ENCODE measurements at places on chromosomes 2 and 18.

DNA sequence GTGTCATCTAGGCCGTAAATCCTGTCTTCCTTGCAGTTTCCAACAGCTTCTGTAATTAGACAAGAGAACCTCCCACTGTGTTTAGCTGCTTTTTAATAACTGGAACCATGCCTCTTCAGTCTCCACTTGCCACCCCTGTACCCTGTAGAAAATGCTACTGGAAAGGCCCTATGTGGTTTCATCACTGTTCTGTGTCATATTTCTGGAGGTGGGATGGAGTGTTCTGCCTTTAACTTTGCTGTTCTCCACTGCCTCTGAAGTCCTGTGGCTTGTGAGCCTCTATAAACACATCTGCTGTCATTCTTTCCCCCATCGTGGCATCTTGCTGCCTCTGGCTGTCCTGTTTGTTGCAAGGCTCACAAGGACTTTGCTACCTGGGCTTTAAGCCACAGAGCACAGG is 17.9 kb downstream of the MGAT5 start:
- DNase-seq: no peak

GRCh38 chr2:207828361-207829057 is 58.8 kb upstream of the FZD5 start:
- DNase-seq: no peak

- DNase-seq: no peak
Observed at GRCh38 chr2:172215172-172215935, 112.7 kb upstream of the DLX2 start.

DNA sequence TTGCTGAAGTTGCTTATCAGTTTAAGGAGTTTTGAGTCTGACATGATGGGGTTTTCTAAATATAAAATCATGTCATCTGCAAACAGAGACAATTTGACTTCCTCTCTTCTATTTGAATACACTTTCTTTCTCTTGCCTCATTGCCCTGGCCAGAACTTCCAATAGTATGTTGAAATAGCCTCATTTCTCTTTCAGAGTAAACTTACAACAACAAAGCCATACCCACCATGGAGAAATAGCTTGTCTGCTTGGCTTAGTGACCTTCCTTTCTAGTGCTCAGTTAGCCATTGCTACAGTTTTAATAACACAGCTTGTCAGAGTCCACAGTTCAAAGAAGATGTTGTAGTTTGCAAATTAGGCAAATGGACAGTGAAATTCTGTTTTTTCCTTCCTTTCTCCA is 228.0 kb downstream of the ETAA1 start:
- peak; percentile 12 for DNase-seq

DNA sequence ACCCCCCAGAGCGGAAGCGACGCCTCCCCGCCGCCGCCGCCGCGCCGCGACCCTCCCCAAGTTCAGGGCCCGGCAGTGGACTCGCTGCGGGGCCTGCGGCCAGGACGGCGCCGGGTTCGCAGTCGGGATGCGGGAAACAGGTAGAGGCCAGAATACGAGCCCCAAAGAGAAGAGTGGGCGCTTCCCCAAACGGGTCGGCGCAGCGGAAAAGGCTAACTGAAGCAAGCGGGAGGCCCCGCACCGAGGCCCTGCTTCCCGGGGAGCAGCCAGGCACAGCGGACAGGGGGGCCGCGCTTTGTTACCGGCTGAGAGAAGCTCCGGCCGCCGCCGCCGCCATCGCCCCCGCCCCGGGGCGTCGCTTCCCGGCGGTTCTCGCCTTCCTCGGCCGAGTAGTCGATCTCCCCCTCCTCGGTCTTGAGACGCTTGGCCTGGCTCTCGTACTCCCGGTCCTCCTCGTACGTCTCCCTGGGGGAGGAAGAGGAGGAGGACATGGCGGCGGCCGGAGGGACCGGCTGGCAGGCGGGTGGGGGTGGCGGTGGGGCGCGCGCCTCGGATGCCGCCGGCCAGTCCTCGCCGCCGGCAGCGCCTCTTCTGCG is 494 bp downstream of the HNRNPLL start:
- DNase-seq: no peak

- no peak for DNase-seq
Observed at GRCh38 chr2:142030735-142031134, 100.1 kb downstream of the LRP1B start.

DNA sequence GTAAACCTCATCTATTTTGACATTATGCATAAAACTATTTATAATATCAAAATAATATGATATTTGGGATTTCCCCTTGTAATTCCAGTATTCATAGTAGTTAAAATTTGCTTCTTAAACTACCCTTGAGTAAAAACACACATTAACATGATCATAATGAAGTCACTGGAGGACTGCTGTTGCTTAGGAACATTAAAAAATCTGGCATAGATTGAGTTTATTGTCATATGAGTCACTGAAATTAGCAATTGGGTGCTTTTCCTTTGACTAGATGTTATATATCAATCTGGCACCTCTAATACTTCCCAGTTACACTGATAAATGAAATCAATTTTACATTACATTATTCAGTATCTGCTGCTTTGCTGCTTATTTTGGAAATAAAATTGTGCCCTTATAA is 57.0 kb upstream of the ZC3H15 start:
- DNase-seq: no peak
